ENCODE measurements at places on chromosomes 11 and 22.

DNA sequence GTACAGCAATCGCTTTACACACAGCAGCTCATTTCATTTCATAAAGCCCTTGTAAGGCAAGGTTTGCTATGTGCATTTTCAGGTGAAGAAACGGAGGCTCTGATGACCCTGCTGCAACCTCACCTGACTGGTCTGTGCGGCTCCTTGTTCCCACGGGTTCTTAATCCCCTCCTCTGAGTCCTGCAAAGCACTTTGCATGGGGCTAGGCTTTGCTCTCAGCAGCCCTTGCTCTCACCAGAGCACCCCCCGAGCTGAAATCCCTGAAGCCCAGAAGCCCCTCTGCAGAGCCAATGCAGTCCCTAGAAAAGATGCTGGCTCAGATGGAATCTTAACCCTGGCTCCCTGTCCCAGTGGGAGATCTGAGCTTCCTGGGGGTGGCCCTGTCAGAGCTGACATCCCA lies 11.0 kb upstream of the APOL6 start:
- DNase-seq: no peak

GRCh38 chr11:70468256-70469195 lies 70.2 kb downstream of the CTTN start:
- DNase-seq: no peak

DNA sequence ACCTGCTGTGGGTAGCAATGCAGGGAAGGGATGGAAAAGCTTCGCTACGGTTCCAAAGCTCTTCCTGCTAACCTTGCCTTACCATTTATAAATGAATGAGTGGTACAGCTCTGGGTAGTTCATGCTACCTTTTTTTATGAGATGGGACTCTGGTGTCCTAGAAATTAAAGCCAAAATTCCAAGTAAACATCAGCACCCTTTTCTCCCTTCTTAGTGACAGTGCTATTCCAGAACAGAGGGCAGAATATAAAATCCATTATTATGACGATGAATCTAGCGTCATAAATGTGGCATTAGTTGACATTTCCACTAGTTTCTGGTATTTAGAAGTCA lies 447 bp upstream of the SVIP start:
- DNase-seq: no peak

DNA sequence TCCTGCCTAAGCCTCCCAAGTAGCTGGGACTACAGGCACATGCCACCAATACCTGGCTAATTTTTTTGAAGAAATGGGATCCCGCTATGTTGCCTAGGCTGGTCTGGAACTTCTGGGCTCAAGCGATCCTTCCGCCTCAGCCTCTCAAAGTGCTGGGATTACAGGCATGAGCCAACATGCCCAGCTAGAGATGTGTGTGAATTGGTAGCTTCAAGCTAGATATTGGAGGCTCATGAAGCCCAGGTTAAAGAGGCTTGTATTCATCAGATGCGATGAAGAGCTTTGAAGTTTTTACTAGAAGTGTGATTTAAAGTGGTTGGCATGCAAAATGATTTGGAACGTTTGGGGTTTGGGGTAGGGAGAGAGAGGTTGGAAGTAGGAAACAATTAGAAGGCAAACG lies 19.6 kb downstream of the NF2 start:
- DNase-seq: no peak

DNA sequence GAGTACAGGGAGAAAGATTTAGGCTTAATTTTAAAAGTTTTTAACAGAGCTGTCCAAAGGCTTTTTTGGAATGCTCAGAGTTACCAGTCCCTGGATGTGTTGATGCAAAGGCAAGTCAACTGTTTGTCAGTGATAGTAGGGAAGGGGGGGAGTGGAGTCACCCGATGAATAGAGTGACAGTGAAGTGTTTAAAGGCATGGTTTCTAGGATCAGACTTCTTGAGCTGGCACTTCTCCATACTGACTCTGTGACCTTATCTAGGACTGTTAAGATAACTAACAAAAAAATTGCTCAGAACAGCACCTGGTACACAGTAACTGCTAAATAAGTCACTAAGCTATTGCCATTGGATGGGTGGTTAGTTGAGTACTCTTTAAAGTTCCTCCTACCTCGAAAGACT lies 11.3 kb upstream of the RAG2 start:
- DNase-seq: no peak

DNA sequence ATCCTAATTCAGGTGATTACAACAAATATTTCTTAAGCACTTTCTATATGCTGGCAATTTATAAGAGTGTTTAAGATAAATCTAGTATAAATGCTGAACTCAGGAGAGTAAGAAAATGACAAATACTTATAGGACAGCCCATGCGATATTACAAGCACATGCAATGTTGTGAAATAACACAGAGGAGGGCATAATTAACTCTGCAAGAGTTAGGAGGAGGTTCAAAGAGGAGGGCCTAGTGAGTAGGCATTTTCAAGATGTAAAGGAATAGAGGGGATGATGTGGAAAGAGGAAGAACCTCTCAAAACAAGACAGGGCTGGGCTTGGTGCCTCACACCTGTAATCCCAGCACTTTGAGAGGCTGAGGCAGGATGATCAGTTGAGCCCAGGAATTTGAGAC lies 37.1 kb upstream of the IL17RA start:
- no peak for DNase-seq

DNA sequence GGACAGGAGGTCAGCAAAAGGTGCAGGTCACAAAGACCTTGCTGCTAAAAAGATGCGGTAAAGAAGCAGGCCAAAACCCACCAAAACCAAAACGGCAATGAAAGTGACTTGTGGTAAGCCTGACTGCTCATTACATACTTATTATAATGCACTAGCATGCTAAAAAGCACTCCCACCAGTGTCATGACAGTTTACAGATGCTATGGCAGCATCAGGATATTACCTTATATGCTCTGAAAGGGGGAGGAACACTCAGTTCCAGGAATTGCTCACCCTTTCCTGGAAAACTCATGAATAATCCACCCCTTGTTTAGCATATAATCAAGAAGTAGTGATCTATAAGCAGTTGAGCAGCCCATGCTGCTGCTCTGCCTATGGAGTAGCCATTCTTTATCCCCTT lies 45.2 kb upstream of the SLC5A12 start:
- no peak for DNase-seq

DNA sequence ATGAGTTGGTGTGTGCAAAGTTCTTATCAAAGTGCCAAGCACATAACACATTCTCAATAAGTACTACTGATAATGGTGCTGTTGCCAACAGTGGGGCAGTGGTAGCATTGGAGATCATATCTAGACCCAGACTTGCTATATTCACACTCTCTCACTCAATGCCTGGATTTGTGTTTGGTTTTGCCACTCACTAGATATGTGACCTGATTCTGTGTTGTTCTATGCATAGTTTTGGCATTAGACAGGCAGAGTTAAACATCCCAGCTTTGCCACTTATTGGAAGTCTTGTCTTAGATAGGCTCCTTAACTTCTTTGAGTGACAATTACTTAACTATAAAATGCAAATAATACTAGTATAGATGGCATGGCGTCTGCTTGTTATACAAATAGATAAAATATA lies 642.6 kb upstream of the CCDC179 start:
- DNase-seq: no peak

GRCh38 chr11:32434356-32435151 lies 785 bp downstream of the WT1 start:
- DNase-seq: no peak

- DNase-seq: peak; percentile 58
These were observed 133.6 kb downstream of the CASP12 start for GRCh38 chr11:104764710-104765045.

GRCh38 chr22:36929621-36930020 lies 16.2 kb downstream of the CSF2RB start:
- DNase-seq: no peak

- DNase-seq: peak; percentile 7
These were observed 10.2 kb downstream of the GNB1L start for GRCh38 chr22:19844377-19845053.

- no peak for DNase-seq
These were observed 123.3 kb upstream of the B3GAT1 start for GRCh38 chr11:134535029-134536025.

DNA sequence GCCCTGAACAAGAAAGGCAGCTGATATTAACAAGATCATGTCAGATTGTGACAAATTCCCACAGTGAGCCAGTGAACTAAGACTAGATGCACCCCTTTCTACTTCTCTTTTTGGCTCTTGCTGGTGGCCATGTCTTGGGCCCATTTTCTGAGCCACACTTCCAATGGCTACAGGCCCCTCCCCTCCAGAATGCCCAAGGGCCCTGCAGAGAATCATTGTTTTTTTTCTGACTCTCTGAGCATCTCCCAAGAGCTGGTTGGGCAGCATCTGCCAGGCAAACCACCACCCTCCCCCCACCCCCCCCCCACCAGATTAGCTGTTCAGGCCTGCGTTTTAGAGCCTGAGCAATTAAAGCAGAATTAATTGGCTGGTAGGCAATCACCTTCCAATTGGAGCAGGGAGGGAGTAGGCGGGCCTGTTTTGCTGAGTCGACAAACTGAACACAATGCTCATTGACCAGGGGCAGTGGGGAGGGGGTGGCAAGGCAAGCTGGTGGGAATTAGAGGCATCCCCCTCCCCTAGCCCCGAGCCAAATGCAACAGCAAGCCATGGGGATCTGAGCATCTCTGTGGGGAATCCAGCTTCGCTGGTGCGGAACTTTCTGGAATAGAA lies 541.4 kb downstream of the MN1 start:
- no peak for DNase-seq

DNA sequence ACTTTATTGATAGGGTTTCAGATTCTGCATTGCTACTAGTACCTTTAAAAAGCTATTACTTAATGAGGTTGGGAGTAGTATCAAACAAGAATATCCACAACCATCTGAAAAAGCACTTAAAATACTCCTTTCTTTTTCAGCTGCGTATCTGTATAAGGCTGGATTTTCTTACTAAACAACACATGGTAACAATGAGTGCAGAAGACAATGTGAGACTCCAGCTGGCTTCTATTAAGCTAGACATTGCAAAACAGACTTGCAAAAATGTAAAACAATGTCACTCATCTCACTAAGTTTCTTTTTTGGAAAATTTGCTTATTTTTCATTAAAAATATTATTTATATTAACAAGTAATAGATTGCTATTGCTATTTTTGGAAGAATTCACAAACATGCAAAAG lies 132.6 kb downstream of the WNT11 start:
- DNase-seq: no peak
